ENCODE measurements at places on chromosomes 4 and X.

DNA sequence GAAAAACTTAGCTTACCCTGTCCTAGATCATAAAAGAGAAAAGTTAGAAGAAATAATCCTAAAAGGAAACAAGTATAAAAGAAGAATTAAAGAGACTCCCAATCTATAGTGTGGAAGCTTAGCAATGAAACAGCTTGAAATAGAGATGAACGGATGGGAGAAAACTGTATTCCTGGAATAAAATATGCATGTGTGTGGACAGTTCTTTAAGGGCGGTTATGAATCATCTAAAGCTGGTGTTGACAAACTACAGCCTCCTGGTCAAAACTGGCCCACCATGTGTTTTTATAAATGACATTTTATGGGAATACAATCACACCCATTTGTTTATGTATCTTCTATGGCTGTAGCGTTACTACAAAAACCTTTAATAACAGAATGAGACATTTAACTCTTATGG is 69.4 kb downstream of the OR13H1 start:
- no peak for DNase-seq

DNA sequence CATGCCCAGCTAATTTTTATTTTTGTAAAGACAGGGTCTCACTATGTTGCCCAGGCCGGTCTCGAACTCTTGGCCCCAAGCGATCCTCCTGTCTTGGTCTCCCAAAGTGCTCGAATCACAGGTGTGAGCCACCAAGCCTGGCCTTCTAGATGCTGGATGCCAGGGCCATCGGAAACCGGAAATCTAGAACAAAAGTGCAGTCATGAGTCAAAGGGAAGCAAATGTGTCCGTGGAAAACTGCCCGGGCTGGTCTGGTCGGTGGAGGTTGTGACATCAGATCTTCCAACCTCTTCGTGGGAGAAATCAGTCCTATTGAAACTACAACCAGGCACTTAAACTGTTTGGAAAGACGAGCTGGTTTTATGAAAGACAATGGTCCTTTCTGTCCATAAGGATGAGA is 92.3 kb upstream of the SHOX start:
- DNase-seq, result no peak

DNA sequence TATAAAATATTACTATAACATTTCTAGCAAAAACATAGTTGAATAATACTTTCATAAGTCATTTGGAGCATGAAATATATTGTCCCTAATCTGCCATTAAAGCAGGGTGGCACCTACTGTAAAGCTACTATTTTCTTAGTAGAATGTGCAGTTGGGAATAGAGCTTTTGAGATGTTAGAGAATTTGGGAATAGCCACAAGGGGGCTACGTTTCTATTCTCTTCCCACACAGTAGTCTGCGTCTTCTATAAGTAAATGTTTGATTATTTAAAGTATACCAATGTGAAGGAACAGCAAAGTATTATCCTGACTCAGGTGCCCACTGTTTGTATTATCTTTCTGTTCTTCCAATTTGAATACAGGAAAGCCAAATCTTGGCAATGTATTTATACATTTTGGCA is 323.2 kb upstream of the GIMD1 start:
- DNase-seq, result no peak

GRCh38 chrX:107154787-107155620 is 36.4 kb upstream of the RBM41 start:
- peak; percentile 12 for DNase-seq

DNA sequence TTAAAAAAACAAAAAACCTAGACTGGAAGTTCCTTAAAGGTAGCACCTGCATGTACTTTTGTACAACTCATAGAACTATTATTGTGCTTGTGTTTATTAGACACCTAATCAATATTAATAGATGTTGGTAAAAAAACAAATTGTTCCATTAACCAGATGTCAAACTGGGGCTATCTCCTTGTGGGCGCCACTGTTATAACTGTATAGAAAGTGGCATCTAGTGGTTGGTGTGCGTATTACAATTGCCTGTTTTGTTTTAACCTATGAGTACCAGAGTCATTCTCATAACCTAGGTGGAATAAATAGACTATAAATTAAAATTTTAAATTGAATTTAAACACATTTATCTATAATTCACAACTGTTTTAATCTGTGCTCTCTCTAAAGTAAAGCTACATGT is 97.4 kb downstream of the COL4A5 start:
- DNase-seq, result no peak

DNA sequence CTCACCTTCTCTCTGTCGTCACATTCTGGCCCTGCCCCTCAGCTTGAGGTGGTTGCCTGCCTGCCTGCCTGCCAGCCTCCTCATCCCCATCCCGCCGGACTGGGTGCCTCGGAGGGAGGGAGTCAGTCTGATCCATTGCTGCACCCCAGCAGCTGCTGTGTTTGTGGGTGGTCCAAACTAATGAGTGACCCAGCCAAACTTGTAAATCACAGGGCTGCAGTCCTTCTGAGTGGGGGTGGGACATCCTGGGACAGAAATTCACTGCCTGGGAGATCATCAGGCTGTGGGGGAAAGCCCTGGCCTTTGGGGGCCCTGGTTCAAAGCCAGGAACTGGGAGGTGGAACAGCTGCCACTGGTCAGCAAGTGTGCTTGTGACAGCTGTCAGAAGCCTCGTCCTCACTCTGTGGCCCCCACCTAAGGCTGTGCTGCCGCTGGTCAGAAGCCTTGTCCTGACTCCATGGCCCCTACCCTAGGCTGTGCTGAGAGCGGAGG is 5.6 kb downstream of the GPR78 start:
- DNase-seq, result no peak

- DNase-seq, result no peak
Measured at GRCh38 chrX:19557822-19558221, 42.5 kb upstream of the MAP3K15 start.

- DNase-seq, result no peak
Measured at GRCh38 chr4:113849771-113850170, 88.2 kb upstream of the CAMK2D start.

DNA sequence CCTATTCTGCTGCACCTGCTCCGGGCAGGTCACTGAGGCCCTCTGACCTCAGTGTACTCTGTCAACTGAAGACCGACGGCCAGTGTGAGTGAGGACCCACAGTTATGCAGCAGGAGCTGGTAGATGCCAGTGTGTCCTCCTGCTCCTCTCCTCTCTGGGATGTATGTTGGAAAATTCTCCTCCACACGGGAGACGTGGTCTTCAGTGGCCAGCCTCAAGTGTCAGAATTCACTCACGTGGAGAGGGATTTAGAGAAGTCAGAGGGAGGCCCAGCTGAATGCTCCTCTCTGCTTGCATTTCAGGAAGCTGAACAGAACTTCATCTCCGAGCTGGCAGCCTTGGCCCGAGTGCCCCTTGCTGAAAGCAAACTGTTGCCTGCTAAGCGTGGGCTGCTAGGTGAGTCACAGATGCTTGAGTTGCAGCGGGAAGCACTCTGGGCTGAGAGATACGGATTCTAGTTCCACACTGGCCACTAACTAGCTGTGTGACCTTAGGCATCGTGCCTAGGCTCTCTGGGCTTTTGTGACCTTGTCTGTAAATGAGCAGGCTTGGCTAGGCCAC is 83.6 kb downstream of the CRMP1 start:
- no peak for DNase-seq

DNA sequence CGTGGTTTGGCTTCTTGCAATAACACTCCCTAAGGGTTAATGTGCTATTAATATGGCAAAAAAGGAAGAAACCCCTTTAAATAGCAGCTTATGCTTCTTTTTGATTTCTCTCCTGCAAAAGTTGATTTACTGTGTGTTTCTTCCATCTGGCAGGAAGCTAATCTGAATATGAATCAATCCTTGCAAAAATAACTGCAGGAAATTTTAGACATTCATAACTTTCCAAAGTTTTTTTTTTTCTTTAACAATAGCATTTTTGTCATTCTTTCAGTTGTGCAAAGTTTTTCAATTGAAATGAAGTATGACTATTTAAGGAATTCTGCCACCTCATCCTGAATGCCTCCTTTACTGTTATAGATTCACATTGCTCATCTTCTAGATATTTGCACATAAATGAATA is 115.6 kb downstream of the SPANXA1 start:
- no peak for DNase-seq

DNA sequence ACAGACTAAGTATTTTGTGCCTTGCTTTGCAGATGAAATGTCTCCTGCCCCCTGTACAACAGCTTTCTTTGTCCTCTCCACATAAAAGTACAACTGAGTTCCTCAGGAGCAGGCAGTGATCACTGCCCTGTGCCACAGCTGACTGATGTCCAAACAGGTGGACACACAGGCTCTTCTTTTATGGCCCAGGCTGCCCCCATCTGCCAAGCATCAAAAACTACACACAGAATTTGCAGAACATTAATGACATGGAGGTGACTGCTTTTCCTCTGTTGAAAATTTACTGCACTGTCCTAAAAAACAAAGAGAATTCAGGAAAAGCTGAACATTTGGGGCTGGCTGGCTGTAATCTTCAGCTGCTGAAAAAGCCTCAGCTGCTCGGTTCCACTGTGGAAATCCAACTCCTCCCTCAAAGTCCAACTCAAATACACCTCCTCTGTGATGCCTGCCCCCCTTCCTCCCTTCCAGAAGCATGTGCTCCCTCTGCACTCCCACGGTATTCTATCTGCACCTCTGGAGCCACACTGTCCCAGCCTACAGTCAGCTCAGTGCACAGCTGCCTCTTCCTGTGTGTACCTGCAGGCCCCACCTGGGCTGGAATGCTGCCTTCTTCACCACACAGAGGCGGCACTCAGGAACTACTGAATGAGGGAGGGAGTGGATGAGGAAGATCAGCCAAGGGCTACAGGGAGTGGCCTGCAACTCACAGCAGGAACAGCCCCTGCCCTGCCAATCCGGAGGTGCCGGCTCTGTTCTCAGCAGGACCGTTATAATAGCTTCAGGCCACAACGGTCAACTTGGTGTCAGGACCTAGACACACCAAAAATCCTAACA is 10.3 kb downstream of the AFAP1 start:
- no peak for DNase-seq

DNA sequence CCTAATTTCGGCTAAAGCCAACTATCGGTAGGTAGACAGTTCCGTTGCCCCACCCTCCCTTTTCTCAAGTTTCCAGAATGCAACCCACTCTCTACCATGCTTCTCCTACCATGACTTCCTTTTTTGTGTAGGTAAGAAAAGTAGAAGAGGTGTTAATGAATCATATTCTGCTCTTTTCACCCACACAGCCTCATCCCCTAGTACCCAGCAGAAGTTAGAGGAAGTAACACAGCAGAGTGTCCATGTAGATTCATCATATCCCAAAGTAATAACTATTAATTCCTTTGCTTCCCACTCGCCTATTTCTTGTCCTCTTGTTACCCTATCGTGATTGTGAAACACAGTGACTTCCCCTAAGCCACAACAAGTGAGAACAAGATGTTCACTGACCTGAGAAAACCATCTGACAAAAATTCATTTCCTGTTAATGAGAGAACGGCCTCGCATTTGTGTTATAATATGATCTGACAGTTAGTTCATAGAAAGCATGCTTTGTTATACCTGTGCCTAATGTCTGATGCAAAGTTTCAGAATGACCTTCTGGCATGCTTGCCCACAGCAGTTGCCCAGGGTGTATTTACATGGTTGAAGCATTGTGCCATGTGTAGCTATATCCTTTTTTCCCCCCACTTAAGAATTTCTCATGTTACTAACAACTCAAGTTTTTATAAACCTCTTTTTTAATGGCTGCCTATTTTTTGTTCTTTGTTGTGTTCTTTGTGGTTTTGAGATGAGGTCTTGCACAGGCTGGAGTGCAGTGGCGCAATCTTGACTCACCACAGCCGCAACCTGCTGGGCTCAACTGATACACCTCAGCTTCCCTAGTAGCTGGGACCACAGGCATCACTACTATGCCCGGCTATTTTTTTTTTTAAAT is 185.6 kb downstream of the RAP1GDS1 start:
- DNase-seq, result peak; percentile 64

DNA sequence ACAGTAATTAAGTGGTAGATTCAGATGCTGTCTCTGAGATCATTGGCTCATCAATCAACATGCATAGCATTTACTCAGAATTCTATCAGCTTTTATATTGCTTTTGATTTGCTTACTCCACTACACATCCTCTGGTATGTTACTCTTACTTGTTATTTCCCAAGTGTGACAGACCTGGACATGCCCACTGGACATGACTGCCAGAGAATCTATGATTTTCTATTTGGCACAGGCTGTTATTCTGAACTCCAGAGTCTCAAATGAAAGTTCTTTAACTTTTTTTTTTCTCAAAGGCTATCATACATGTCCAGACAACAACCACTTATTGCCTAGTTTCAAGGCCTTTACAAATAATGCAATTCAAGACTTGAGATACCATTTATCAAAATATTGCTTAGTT is 116.1 kb upstream of the ARHGAP24 start:
- DNase-seq, result no peak

DNA sequence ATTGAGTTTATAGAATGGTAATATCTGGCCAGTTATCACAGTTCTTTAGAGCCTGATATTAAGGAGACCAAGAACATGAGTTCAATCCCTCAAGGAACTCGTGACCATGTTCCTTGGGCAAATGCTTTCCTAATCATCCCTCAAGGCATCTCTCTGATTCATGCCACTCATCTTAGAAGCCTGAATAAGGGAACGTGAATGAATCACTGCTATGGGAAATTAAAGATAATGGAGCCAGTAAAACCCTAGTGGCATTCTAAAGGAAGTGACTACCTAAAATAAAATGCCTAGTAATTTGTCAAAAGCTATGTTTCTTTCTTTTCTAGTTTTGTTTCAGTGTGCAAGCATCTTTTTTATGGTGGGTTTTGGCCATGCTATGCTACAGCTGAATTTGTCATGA is 1161.3 kb downstream of the C4orf33 start:
- DNase-seq, result no peak

GRCh38 chrX:83845397-83845796 is 15.5 kb upstream of the CYLC1 start:
- no peak for DNase-seq

- no peak for DNase-seq
Measured at GRCh38 chr4:77045490-77045889, 30.3 kb downstream of the CCNI start.

- DNase-seq, result peak; percentile 38
Measured at GRCh38 chr4:7335344-7336066, 99.2 kb downstream of the PSAPL1 start.

GRCh38 chrX:7746856-7747255 is 96.1 kb upstream of the VCX start:
- DNase-seq, result no peak

GRCh38 chr4:7533267-7533666 is 98.5 kb upstream of the PSAPL1 start:
- no peak for DNase-seq

- no peak for DNase-seq
Measured at GRCh38 chr4:70734971-70735370, 13.2 kb downstream of the RUFY3 start.

GRCh38 chr4:177308125-177308524 is 1.5 kb upstream of the NEIL3 start:
- DNase-seq, result no peak

GRCh38 chr4:12519426-12519825 is 964.7 kb downstream of the RAB28 start:
- DNase-seq, result no peak

DNA sequence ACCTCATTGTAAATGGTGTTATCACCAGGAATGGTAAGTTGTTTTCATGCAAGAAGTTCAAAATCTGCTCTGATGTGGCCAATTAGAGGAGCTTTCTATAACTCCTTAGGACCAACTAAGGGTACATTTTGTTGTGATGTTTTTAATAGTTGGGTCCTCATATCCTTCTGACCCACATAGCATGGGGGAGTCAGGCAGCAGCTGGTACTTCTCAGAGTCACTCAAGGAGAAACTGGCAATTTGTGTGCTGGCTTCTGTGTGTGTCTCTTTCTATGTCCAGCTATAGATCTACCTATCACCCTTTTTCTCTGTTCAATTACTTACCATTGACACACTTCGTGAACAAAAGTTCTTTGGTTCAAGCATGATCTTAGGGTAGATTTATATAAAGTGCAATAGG is 194.3 kb upstream of the TENM3 start:
- no peak for DNase-seq

Data from stimulated activated CD4-positive, alpha-beta T cell treated with anti-CD3 and anti-CD28 coated beads, Interleukin-4, amount 100 ng/mL, for 4 hours (primary cell).